ENCODE measurements at places on chromosomes 1 and 21.

DNA sequence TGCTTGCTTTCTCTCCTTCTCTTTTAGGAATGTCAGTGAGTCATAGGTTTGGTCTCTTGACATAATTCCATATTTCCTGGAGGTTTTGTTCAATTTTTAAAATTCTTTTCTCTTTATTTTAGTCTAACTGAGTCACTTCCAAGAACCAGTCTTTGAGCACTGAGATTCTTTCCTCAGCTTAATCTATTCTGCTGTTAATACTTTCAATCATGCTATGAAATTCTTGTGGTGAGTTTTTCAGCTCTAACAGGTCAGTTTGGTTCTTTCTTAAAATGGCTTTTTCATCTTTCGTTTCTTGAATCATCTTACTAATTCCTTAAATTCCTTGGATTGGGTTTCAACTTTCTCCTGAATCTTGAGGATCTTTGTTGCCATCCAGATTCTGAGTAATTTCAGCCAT lies 321.0 kb downstream of the PTBP2 start:
- no peak for DNase-seq

DNA sequence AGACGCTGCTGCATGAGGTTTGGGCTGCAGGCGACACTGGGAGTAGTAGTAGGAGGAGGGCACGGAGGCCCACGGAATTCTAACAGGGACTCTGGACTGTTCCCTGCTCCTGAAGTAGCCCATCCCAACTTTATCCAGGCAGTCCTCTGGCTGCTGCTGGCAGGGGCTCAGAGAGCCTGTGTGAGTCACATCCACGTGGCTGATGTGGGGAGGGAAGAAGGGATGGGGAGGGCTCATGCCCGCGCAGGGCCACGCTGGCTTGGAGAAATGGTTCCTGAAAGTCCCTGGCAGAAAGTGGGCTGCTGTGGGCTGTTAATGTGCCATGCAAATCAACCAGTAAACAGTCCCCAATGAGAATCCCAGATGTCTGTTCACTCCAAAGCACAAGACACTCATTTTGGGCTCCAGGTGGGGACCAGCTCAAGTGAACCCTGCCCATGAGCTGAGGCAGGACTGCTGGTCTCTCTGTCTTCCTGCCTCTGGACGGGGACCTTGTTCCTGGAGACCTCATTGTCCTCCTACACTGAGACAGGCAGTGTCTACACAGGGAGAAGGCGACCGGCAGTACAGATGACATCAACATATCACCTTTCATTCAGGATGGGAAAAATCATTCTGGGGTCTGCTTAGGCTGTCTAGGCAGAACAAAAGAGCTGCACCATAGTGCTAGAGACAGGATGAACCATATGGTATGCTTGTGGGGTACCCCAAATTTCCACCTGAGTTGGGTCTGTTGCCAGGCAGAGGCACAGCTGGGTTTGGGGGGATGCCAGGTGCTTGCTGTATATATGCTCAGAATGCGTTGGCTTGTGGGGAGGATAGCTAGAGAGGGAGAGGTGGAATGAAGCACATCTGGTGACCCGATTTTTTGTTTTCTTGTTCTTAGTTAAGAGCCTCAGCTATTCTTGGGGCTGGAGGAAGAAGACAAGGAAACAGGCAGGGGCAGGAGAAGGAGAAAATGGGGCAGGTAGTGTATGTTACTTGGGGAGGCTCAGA lies 57.9 kb upstream of the FMOD start:
- DNase-seq = no peak

- DNase-seq = no peak
Observed at GRCh38 chr1:183094351-183094750, 71.1 kb downstream of the LAMC1 start.

DNA sequence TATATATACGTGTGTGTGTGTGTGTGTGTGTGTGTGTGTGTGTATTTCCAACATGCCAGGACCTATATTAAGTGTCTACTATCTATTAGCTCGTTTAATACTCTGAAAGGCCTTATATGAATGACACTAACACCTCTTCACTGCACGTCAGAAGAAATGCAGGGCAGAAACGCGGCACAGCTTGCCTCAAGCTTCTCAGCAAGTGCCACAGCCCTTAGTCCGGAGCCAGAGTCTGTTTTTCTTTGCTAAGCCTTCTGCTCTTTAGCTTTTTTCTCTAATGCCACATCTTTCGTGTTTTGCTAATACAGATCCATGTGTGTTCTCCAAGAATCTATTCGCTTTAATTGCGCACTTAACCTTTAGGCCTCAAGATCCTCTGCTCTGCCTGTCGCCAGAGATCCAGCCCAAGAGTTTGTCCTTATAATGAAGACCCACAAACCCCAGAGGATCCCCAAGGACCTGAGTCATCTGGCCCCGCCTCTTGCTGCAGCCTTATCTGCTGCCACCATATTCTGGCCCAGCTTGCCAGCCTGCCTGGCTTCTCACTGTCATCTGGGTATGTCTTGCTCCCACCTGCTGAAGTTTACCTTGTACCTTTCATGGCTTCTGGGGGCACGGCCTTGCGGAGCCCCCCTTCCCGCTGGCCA lies 2.0 kb upstream of the TRIM58 start:
- DNase-seq = no peak

- no peak for DNase-seq
Observed at GRCh38 chr1:228031276-228031995, 24.6 kb downstream of the WNT3A start.

DNA sequence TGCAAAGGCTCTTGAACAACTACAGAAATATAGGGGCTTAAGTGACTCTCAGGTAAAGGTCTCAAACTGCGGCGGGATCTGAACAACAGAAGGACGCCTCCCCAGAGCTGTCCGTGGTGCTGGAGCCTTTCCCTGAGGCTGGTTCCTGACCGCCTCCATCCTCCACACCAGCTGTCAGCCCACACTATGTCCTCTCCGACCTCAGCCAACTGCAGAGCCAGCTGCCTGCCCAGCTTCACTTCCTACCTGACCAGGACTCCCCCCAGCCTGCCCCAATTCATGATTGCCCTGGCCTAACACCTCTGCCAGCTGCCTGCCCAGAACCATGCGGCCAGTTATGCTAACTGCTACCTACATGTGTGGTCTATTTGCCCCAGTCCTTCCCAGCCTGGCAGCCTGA lies 63.6 kb upstream of the ZC3H12A start:
- DNase-seq = no peak

DNA sequence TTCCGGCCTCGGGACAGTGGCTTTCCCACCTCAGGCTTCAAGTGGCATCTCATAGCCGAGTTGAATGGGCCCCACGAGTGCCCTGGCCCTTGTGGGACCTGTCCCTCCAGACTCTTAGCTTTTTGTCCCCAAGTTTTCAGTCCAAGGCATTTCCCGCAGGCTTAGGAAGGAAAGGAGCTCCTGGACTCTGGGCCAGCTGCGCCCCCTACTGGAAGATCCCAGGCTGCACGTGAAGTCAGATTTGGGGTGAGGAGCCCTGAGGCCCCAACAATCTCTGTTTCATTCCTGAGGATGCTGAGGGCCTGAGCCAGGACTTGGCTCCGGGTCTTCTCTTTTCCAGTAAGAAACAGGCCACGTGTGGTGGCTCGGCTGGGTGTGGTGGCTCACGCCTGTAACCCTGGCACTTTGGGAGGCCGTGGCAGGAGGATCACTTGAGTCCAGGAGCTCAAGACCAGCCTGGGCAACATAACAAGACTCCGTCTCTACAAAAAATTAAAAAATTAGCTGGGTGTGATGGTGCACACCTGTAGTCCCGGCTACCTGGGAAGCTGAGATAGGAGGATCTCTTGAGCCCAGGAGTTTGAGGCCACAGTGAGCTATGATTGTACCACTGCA lies 67.4 kb downstream of the ARHGEF10L start:
- peak; percentile 43 for DNase-seq

DNA sequence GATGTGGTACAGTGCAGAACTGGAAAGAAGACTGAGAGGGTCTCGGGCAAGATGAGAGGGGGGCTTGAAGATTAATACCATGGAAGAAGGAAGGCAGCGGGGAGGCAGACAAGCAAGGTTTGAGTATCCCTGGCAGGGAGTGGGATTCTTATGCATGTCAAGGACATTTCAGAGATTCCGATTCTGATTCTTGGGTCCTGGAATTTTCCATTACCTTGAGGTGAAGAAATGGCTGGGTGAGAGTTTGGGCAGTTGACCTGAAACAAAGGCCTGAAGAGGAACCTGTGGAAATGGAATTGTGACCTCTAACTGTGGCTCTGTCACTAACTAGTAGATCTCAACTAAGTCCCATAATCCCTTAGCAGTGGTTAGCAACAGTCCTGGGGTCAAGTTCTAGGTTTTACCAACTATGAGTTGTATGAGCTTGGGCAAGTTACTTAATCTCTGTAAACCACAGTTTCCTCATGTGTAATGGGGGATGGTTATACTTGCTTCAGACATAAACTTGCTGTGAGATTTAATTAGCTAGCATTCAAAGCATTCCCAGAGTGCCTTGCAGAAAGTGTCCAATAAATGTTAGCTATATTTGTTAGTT lies 8.6 kb upstream of the ACTN2 start:
- no peak for DNase-seq

- DNase-seq = no peak
Observed at GRCh38 chr1:4951601-4952000, 297.2 kb downstream of the AJAP1 start.

GRCh38 chr1:26994020-26994786 lies 711 bp downstream of the TRNP1 start:
- DNase-seq = peak; percentile 35

- DNase-seq = no peak
Observed at GRCh38 chr1:58380345-58380744, 166.2 kb downstream of the OMA1 start.

- DNase-seq = no peak
Observed at GRCh38 chr1:162303004-162303344, 73.7 kb downstream of the SPATA46 start.

- DNase-seq = no peak
Observed at GRCh38 chr1:229328598-229329362, 14.1 kb downstream of the CCSAP start.

- no peak for DNase-seq
Observed at GRCh38 chr1:167782946-167783345, 61.2 kb downstream of the MPZL1 start.

GRCh38 chr1:91018006-91018405 lies 3.8 kb downstream of the ZNF644 start:
- no peak for DNase-seq

DNA sequence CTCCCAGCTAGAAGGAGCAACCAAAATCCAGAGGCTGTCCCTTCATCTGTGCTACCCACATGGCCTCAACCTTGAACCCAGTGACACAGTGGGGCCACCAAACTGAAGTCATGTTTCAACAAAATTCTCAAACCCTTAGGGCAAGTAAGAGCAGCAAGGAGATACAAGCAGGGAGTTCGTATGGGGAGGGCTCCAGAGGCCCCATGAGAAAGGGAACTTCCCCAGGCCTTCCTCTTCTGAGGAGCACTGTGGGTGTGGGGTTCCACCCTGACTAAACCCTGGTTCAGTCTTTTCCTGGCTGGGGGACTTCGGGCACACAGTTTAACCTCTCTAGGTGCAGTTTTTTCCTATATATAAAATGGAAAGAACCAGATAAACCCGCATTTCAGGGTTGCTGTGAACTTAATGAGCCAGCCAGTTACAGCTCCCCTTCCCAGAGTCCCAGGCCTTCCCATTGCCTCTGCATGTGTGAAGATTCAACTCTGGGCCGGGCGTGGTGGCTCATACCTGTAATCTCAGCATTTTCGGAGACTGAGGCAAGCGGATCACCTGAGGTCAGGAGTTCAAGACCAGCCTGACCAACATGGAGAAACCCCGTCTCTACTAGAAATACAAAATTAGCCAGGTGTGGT lies 8.0 kb upstream of the THEMIS2 start:
- no peak for DNase-seq

- peak; percentile 26 for DNase-seq
Observed at GRCh38 chr1:78383923-78384322, 106.9 kb upstream of the PTGFR start.

DNA sequence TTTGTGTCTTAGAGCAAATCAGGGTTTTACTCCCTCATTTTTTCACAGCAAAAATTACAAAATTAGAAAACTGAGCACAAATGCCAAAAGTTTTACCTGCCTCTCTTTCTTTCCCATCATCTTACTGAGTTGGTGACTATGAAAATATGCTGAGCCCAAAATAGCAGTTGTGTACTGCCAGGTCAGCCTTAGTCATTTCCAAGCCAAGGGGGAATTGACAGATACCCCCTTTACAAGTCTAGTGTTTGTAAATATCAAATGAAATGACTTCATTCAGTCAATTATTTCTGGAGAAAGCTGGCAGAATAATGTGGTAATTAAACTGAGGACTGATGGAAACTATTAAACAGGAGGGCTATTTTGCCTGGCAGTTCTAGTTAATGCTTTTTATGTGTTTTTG lies 11.4 kb upstream of the GORAB start:
- no peak for DNase-seq

GRCh38 chr21:41848958-41849580 lies 30.1 kb downstream of the PRDM15 start:
- DNase-seq = no peak

DNA sequence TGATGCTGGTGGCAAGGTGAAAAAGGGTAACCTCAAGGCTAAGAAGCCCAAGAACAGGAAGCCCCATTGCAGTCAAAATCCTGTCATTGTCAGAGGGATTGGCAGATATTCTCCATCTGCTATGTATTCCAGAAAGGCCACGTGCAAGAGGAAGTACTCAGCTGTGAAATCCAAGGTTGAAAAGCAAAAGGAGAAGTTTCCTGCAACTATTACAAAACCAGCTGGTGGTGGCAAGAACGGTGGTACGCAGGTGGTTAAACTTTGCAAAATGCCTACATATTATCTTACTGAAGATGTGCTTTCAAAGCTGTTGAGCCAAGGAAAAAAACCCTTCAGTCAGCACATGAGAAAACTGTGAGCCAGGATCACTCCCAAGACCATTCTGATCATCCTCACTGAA lies 13.7 kb upstream of the VPS45 start:
- DNase-seq = no peak

- no peak for DNase-seq
Observed at GRCh38 chr1:60547821-60548220, 474.3 kb upstream of the C1orf87 start.

DNA sequence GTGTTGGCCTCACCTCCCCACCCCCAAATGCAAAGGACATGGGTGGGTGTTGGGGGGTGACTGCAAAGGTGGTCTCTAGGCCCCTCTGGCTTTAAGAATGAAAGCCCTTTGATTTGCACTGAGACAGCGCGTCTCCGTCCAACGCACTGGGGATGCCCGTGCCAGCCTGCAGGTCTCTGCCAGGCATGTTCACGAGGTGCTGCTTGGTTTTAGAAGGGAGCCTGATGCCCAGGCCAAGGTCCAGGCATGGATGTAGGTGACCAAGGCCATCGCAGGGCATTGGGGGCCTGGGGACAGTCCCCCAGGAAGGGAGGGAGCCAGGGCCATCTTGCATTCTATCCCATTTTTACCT lies 363.6 kb upstream of the VAMP3 start:
- DNase-seq = no peak

DNA sequence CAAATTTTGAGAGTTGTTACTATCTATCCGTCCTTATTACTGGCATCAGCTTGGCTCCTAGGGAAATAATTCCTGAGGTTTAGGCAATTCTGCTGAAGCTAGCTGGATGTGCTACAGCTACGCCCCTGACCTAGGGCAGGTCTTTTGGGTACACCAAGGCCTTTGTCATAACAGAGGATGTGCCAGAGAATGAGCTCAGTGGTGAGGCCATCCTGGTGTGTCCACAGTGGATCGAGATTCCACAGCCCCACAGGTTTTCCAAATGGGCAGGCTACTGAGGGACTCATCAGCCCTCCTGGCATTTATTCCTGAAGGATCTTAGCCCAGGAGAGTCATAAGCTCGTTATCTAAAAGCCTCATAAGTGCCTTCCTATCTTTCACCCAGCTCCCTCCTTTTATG lies 475.2 kb upstream of the USP24 start:
- DNase-seq = no peak
